ENCODE measurements at places on chromosomes 4 and X. TPM values are rescaled to one million over a fixed set of nuclear protein-coding genes. Genes with fewer than 3 reads are reported as not detected.
A peak's percentile ranks its signal among the peaks of the same experiment; 100 is the strongest.

- DNase-seq = no peak
These were observed 53.1 kb upstream of the C4orf50 start for GRCh38 chr4:6071191-6071958.

DNA sequence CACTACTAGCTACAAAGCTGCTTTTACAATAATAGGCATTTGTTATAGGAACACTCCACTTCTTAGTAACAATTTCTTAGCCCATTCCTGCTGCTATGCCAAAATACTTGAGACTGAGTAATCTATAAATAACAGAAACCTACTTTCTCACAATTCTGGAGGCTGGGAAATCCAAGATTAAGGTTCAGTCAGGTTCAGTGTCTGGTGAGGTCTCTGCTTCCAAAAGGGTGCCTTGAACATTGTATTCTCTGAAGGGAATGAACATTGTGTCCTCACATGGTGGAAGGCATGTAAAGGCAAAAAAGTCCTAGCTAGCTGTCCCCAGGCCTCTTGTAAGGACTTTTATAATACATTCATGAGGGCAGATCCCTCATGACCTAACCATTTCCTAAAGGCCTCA is 7.0 kb downstream of the SLC9B1 start:
- DNase-seq = no peak

TCP11X2 gene
- not detected for total RNA-seq

DNA sequence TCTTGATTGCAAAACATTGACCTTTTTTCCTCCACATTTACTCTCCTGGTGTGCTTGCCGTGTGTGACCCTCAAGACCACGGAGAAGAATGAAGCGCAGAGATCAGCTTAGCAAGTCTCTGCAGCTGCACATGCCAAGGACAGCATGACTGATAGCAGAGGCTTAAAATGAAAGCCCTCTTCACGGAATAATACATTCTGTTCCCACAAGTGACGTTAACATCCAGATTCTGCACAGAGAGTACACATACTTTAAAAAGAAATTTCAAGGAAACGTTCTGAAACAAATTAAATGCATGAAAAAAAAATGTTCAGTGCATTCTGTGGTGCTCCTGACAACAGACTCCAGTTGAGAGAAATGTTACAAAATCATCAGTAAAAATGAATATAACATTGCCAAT is 60.9 kb downstream of the SLC7A11 start:
- no peak for DNase-seq

WWC2 gene
- total RNA-seq = 1.6 TPM

GRCh38 chrX:41449615-41450014 is 2.5 kb downstream of the NYX start:
- peak; percentile 47 for DNase-seq

GC gene
- not detected for total RNA-seq

SSX4B gene
- total RNA-seq = not detected

DNA sequence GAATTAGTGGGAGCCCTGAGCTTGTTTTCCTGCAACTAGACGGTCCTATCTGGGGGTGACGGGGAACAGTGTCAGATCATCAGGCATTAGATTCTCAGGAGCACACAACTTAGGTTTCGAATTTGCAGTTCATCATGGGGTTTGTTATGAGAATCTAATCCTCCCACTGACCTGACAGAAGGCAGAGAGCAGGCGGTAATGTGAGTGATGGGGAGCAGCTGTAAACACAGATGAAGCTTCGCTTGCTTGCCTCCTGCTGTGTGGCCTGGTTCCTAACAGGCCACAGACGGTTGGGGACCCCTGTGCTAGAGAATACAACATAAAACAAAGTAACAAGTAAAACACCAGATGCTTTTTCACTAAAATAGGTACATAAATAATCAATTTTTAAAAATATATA is 86.2 kb upstream of the BLTP1 start:
- no peak for DNase-seq

GRCh38 chr4:186659935-186660334 is 63.7 kb downstream of the FAT1 start:
- no peak for DNase-seq
